Type B pancreatic cell (in vitro differentiated cells): ENCODE measurements at places on chromosomes 2 and 18. TPM values are rescaled to one million over a fixed set of nuclear protein-coding genes. Genes with fewer than 3 reads are reported as not detected.

AQP12A gene
- 0.97 TPM in 1 of 2 replicates, not detected in the other for total RNA-seq

THSD7B gene
- 2.1 and 9.8 TPM in 2 replicates for total RNA-seq

SULT1C2 gene
- total RNA-seq = 4.2 and 5.9 TPM in 2 replicates

ZNF804A gene
- total RNA-seq = 0.59 and 2.0 TPM in 2 replicates

C2orf81 gene
- total RNA-seq = 2.9 and 10.4 TPM in 2 replicates

POTEC gene
- not detected in 2 replicates for total RNA-seq

CD226 gene
- total RNA-seq = 0.59 and 0.92 TPM in 2 replicates

SIX3 gene
- 0.68 TPM in 1 of 2 replicates, not detected in the other for total RNA-seq

MRPS9 gene
- 29.1 and 33.6 TPM in 2 replicates for total RNA-seq

ASIC4 gene
- 0.79 and 0.99 TPM in 2 replicates for total RNA-seq

MOCOS gene
- 2.4 and 3.2 TPM in 2 replicates for total RNA-seq

SLC4A3 gene
- total RNA-seq = 8.0 and 15.8 TPM in 2 replicates

CYP27A1 gene
- 6.5 and 6.9 TPM in 2 replicates for total RNA-seq

NXPH2 gene
- 1.1 and 5.0 TPM in 2 replicates for total RNA-seq

- peaks cover 4% of the 10 kb centered on the region for H3K27me3 ChIP-seq
- DNase-seq = no peak
- H3K4me3 ChIP-seq = no peak overlapping the region
- no peak overlapping the region for H3K27ac ChIP-seq
Observed at GRCh38 chr18:58639751-58640427, 11.0 kb upstream of the ALPK2 start.

DNA sequence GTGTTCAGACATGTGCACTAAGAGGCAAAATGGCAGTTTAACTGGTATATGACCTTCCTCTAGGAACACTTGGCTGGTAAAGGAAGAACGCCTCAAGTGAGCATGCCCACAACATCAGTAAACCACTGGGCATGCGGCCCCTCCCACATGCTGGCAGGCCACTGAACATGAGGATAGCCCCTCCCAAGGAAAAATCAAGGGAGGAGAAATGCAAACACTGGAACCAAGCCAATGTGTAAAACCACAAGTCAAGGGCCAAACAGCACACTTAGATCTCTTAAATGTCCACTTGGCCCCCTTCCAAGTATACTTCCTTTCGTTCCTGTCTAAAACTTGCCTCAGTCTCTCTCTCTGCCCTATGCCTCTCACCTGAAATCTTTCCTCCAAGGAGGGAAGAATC, 980.8 kb downstream of the TSN start:
- H3K36me3 ChIP-seq = no peaks in the 10 kb centered on the region
- H3K27ac ChIP-seq = no peak overlapping the region
- peaks cover 16% of the 10 kb centered on the region for H3K4me1 ChIP-seq
- no peak for DNase-seq

DNA sequence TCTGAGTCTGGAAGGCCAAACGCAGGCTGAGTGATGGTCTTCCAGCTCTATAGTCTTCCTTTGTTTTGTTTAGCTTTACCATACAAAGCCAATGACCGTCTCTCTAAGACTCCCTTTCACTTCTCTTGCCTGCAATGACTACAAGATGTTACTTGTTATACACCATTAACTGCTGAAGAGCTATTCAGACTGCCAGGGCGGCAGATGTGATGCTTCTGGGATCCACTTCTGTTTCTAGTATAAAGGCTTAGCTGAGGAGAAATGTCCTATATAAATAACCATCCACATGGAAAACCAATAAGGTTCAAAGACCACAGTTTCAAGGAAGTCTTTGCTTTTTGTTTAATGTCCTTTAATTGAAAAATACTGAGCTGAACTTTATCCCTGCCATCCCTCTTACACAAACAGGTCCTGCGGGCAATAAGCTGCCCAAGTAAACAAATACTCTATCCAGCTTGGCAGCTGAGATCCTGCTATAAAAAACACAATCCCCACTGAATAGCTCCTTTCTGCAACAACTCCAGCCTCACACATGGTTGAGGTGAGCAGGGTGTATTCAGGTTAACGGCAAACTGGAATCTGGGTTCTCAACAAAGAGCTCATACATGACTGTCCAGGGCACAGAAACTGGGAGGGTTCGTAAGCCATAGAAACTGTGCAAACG, 124.6 kb downstream of the VIT start:
- no peaks in the 10 kb centered on the region for H3K36me3 ChIP-seq
- H3K27ac ChIP-seq = no peak overlapping the region
- H3K4me3 ChIP-seq = no peak overlapping the region
- DNase-seq = no peak
- H3K27me3 ChIP-seq = no peaks in the 10 kb centered on the region
- H3K4me1 ChIP-seq = peaks cover 10% of the 10 kb centered on the region

- H3K36me3 ChIP-seq = no peaks in the 10 kb centered on the region
- H3K4me3 ChIP-seq = no peak overlapping the region
- DNase-seq = no peak
- no peak overlapping the region for H3K27ac ChIP-seq
Observed at GRCh38 chr2:219404954-219405353, 13.2 kb upstream of the DES start.

- H3K4me1 ChIP-seq = peaks cover 19% of the 10 kb centered on the region
- H3K27ac ChIP-seq = no peak overlapping the region
- no peak for DNase-seq
- H3K27me3 ChIP-seq = no peaks in the 10 kb centered on the region
- no peaks in the 10 kb centered on the region for H3K36me3 ChIP-seq
Observed at GRCh38 chr18:5527603-5528002, 16.2 kb downstream of the EPB41L3 start.

DNA sequence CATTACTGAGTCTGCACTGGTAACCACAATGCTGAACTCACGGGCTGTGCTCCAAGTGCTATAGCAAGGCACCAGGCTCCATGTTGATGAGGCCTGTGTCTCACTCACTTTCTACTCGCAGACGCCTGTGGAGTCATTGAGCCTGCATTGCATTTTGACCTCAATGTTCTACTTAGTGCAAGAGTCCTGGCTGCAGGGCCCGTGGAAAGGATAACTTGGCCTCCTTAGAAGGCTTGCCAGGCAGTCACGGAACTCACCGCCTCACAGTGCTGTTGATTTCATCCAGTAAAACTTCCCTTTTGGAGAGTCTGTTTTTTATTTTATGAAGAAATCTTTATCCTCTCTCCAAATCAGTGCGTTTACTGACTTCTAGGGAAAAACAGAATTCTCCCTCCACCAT, 290.4 kb downstream of the RNF144A start:
- no peak overlapping the region for H3K4me3 ChIP-seq
- H3K4me1 ChIP-seq = peaks cover 18% of the 10 kb centered on the region
- no peaks in the 10 kb centered on the region for H3K36me3 ChIP-seq
- H3K27ac ChIP-seq = no peak overlapping the region
- no peak for DNase-seq
- peaks cover 3% of the 10 kb centered on the region for H3K27me3 ChIP-seq

DNA sequence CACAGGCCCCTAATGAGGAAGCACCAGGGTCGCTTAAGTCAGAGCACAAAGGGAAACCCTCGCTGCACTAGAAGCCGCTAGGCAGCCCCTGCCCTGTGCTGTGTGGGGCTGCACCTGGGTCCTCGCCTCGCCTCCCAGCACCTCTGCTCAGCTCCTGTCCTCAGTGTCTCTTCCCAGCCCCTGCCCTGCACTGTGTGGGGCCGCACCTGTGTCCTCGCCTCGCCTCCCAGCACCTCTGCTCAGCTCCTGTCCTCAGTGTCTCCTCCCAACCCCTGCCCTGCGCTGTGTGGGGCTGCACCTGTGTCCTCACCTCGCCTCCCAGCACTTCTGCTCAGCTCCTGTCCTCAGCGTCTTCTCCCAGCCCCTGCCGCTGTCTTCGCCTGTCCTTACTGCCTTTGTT, 342.8 kb downstream of the EIPR1 start:
- no peak overlapping the region for H3K27ac ChIP-seq
- H3K36me3 ChIP-seq = peaks cover 3% of the 10 kb centered on the region
- peaks cover 6% of the 10 kb centered on the region for H3K27me3 ChIP-seq
- peaks cover 3% of the 10 kb centered on the region for H3K4me1 ChIP-seq

DNA sequence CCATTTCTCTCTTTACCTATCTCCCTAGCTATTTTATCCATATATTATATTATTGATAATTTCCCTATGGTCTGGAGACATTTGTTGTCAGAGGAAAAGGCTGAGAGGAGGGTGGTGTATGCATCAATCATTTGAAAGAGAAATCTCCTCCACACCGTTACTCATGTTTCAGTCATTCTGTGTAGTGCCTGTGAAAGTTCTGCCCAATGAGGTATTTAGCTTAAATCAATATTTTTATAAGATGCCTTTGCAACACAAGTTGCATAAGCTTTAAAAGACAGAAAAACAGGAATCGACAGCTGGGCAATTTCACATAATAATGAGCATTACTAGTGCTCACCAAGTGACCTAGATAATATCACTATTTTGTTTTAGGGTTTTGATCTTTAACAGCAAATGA, 363.7 kb upstream of the FSIP2 start:
- peaks cover under 1% of the 10 kb centered on the region for H3K4me1 ChIP-seq
- no peak overlapping the region for H3K27ac ChIP-seq
- no peaks in the 10 kb centered on the region for H3K36me3 ChIP-seq

DNA sequence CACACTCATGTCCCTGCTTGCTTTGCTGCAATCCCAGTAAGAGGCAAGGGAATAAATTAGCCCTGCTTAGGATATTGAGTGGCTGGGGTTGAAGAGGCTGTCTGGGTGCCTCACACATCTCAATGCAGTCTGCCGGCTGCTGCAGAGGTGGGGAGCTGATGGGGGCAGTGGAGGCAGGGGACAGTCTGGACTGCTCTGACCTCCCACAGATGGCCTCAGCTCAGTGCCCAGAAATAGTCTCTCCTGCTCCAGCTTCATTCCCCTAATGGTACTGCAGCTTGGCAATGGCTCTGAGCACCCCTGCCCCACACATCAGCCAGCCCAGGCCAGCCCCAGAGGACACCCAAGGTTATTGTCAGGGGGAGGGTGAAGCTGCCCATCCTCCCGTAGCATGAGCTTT, 21.5 kb upstream of the TNS1 start:
- no peak overlapping the region for H3K4me3 ChIP-seq
- peak; percentile 25 for DNase-seq
- peaks cover 20% of the 10 kb centered on the region for H3K27me3 ChIP-seq
- no peaks in the 10 kb centered on the region for H3K36me3 ChIP-seq

DNA sequence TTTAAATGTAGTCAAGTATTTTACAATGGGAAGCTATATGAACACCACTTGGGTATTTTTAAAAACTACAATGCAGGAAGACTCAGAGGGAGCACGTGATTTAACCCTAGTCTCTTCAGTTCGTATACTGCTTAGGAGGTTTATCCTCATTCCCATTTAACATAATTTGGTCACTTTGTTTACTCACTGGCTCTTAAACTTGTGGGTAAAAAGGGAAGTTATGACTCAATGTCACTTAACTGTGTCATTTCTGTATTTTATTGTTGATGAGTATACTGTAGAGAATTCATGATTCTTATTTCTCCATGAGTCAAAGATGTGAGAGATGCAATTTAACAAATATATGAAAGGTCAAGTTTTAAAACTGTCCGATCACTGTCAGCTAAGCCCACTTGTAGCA, 48.2 kb downstream of the SLC66A3 start:
- no peaks in the 10 kb centered on the region for H3K4me1 ChIP-seq
- no peak for DNase-seq
- no peaks in the 10 kb centered on the region for H3K27me3 ChIP-seq

DNA sequence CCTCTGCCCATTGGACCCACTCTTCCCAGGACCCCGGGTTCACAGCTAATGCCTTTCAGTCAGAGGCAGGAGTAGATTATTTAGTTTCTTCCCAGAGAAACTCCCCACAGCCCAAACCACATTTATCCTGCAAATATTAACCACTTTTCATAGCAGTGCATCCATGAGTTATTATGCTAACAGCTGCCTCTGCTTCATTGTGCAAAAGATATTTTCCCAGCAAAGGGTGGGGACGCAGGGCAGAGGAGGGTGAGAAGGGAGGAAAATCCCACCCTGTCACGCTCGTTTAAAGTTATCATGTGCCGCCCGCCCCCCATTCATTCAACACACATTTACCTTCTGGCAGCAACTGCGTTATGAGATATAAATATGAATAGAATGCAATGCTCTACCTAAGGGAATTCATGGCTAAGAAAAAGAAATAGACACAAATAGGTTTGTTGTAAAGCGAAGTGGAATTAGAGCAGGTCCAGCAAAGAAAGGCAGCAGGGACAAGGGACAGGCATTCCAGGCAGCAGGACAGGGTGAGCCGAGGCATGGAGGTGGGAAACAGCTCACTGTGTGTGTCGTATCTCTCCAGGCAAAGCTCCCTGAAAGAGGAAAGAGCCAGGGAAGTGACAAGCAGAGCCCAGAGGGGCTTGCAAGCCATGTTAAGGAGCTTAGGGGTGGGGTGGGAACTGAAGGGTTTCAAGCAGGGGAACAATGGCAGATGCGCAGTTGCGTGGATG, 46.3 kb upstream of the LTBP1 start:
- no peaks in the 10 kb centered on the region for H3K36me3 ChIP-seq
- H3K27me3 ChIP-seq = peaks cover 17% of the 10 kb centered on the region
- DNase-seq = no peak
- peaks cover 11% of the 10 kb centered on the region for H3K4me1 ChIP-seq
- H3K27ac ChIP-seq = no peak overlapping the region

DNA sequence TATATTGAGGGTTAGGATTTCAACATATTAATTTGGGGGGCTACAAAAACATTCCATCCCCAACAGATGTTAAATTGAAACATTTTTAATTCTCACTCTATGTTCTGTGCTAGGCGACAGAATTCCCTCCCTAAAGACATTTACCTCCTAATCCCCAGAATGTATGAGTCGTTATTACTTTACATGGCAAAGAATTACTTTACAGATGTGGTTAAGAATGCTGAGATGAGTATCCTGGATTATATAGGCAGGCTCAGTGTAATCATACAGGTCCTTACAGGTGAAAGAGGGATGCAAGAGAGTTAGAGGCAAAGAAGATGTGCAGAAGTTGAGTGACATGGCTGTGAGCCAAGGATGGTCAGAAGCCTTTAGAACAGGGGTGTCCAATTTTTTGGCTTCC, 974.1 kb upstream of the ACVR2A start:
- H3K27me3 ChIP-seq = no peaks in the 10 kb centered on the region
- no peaks in the 10 kb centered on the region for H3K36me3 ChIP-seq
- DNase-seq = no peak
- H3K4me1 ChIP-seq = peaks cover 4% of the 10 kb centered on the region
- no peak overlapping the region for H3K27ac ChIP-seq
- H3K4me3 ChIP-seq = no peak overlapping the region

- H3K27me3 ChIP-seq = no peaks in the 10 kb centered on the region
- no peak overlapping the region for H3K4me3 ChIP-seq
- peaks cover 8% of the 10 kb centered on the region for H3K4me1 ChIP-seq
- H3K27ac ChIP-seq = no peak overlapping the region
- no peaks in the 10 kb centered on the region for H3K36me3 ChIP-seq
- DNase-seq = no peak
Observed at GRCh38 chr2:151297882-151298281, 8.4 kb upstream of the NMI start.

DNA sequence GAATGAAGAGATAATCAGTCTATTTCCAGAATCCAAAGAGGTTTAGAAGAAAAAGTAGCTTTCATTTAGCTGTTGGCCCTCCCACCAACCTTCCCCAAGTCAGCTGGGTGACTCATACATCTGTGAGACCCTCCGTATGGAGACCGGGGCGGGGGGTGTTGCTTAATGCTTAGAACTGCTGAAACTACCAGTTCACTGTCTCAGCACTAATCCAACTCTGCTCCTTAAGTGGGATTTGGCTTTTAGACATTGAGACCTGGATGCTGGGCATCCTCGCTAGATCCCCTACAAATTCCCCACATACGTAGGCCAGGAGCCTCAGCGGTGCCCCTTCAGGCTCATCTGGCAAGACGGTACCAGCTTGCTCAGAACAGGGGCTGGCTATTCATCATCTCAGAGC, at the start of gene SAG:
TSS of gene SAG (plus strand) at position 252 of the 400 bp plus-strand sequence. CDS start 1,374 bp downstream, outside the sequence.
- no peaks in the 10 kb centered on the region for H3K4me1 ChIP-seq
- H3K27ac ChIP-seq = no peak within 1 kb of the TSS
- H3K36me3 ChIP-seq = no peaks in the 10 kb centered on the region
- H3K4me3 ChIP-seq = no peak within 1 kb of the TSS

- peaks cover 19% of the 10 kb centered on the region for H3K36me3 ChIP-seq
- H3K27me3 ChIP-seq = no peaks in the 10 kb centered on the region
- no peak overlapping the region for H3K4me3 ChIP-seq
- H3K27ac ChIP-seq = no peak overlapping the region
- H3K4me1 ChIP-seq = peaks cover 6% of the 10 kb centered on the region
Observed at GRCh38 chr2:168075446-168075845, 171.9 kb downstream of the STK39 start.
